Thoracic aorta (tissue), 2 donors: ENCODE measurements at places on chromosomes 12 and 14.
A peak's percentile ranks its signal among the peaks of the same experiment; 100 is the strongest.

- DNase-seq = no peak
These were observed 73.8 kb upstream of the SRSF5 start for GRCh38 chr14:69693145-69693544.

DNA sequence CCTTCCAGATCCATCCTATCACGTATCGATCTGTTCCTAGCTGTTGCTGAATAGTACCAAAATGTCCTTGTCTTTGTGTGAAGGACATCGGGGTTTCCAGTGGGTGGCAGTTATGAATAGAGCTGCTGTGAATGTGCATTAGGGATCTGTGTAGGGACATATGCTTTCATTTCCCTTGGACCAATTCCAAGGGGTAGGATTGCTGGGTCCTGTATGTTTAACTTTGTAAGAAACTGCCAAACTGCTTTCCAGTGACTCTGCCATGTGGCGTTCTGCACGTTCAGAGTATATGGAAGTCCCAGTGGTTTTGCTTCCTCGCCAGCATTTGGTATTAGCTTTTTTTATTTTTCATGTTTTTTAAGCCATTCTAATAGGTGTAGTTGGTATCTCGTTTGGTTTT is 28.6 kb downstream of the PACS2 start:
- no peak for DNase-seq

- DNase-seq = no peak
These were observed 54.3 kb upstream of the FRMD6 start for GRCh38 chr14:51597261-51598001.

GRCh38 chr12:46390304-46390703 is 17.7 kb upstream of the SLC38A2 start:
- no peak for DNase-seq

GRCh38 chr12:132593938-132594358 is 16.4 kb downstream of the LRCOL1 start:
- peak; percentile 34 for DNase-seq

DNA sequence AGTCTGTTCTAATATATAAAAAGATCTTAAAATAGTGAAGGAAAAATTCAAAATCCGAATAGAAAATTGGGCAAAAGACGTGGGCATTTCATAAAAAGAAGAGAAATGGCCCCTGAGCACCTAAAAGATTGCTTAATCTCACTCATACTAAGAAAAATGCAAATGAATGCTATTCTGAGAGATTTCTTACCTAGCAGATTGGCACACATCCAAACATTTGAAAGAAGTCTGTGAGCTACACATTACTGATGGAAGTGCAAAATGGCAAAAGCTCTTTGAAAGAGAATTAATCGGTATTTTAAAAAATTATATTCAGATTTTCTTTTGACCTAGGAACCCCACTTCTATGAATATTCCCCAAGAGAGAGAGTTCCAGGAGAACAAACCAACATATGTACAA is 280.4 kb upstream of the GARIN6 start:
- DNase-seq = no peak

- no peak for DNase-seq
These were observed 129.9 kb downstream of the CPNE8 start for GRCh38 chr12:38775457-38775856.

DNA sequence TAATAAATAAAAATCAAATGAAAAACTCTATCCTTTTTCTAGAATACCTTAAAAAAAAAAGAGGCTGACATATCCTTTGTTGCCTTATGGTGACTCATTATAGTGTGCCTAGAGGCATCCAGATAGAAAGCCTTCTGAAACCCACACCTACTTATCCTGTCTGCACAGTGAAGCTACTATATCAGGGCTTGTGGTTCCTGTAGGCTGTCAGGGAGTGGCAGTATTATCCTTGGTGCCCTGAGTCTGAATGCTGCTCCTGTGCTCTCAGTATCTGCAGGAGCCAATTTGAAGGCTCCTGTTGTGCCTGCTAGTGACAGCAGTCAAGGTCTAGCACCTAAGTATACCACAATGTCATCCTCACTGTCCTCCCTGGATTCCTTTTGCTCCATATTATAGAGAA is 168.4 kb upstream of the AVPR1A start:
- DNase-seq = no peak

- no peak for DNase-seq
These were observed 73.3 kb upstream of the PLEKHG7 start for GRCh38 chr12:92629349-92630065.

DNA sequence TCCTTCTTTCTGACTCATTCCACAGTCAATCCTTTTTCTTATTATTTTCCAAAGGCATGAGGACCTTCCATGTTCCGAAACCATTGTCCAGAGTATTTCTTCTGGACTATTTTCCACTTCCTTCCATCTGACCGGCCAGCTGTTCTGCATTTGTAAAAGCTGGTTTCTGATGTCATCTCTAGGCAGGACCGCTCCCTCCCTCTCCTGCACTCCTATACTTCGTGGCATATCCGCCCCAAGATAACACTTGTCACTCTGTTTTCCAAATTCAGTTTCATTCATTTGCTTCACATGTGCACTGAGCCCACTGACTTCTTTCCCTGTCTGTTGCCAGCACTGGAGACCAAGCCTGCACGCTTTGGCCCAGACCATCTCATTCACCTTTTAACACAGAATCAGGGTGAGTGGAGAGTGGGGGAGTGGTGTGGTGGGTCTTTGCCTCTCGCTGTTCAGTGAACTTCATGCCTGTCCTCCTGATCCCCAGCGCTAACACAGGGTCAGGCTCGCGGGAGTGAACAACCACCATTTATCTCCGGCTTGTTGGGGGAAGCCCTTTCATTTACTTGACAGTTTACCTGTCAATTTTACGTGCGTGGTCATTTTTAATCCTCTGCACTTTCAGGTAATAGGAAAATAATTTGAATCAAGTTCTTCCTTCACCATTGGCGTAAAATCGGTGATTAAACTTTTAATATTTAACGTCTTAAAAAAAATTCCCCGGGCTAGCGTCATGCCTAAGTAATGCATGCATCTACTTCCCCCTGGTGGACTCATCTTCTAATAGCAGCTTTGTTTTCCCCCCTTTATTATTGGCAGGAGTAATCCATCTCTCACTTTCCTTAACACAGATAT is 52.5 kb downstream of the C12orf75 start:
- no peak for DNase-seq

DNA sequence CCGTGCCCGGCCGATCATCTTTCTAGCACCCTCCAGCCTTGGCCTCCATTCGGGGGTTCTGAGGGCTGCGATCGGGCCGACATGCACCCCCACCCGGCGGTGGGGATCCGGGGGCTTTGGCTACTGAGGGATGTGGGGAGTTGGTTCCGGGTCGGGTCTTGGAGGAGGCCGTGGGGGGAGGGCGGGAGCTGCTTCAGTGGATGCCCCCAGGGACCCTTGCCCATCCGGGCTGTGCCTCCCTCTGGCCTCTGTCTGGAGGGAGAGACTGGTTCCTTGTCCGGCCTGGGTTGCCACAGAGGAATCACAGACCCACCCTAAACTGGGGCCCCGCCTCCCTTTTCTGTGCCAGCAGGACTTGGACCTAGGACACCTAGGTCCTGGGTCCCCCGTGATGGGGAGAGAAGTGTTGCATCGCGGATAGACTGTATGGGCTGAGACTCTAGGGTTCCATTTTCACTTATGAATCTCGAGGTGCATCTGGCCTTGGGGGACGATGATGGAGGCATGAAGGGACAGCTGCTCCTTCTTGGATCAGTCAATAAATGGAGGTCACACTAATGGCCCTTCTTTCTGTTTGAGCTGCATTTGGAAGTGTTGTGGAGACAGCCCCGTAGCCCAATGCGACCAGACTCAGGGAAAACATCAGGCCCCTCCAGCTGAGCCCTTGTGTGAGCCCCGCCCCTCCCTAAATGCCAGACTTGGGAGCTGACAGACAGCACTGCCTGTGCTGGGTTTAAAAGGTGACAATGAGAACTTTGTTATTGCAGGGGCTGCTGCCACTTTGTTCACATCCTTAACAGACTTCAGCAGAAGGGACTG is 577 bp downstream of the DTX3 start:
- no peak for DNase-seq

GRCh38 chr14:54667764-54668163 is 100.8 kb downstream of the SAMD4A start:
- DNase-seq = no peak

GRCh38 chr14:95679148-95679815 is 6.9 kb upstream of the TCL1B start:
- DNase-seq = no peak
